ENCODE measurements at places on chromosomes 13 and 19.

GRCh38 chr13:113782472-113782871 lies 23.4 kb downstream of the TMEM255B start:
- no peak for DNase-seq

GRCh38 chr13:65985612-65986011 lies 1244.5 kb downstream of the PCDH9 start:
- no peak for DNase-seq

- DNase-seq, result no peak
Observed at GRCh38 chr19:307111-307531, 15.9 kb upstream of the PLPP2 start.

DNA sequence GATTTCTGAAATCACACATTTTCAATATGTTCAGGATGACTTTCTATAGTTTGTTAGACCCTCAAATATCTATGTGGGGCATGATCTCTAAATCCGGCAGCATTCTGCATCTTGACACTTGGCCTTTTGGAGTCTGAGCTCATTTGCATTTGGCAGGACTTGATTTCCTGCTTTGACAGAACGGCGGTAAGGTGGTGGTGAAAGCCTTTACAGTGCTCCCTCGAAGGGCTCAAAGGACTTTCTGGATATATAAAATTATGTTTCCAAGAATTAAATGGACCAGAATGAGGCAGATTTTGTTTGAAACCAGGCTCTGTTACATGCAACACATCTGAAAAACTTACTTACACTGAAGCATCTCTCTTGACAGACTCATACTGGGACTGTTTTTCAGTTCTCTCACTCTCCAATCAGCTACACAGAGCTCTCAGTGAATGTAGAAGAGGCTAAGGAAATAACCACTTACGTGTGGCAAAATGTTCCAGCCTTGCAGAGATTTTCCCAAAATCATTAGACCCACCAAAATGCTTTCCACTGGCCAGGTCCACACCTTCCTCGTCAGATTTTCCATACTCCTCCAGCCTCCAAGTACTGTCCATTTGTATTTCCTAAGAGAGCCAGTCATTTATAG lies 207.2 kb downstream of the SPRY2 start:
- no peak for DNase-seq

DNA sequence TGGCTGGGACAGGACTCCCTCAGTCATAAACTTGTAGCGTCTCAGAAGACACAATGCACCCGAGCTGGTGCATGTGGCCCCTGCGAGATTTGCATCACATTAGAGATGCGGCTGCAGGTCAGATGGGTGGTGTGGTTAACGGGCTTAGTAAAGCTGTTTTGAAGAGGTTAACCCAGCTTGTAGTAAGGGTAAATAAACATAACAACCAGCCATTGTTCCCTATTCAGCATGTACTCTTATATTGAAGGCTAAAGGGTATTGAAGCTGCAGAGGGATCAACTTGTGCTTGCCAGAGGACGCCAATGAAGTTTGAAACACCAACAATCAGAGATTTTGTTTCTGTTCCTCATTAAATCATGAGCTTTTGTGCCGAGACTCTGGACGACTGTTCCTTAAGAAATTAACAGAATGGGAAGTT lies 79.4 kb downstream of the ZIC5 start:
- no peak for DNase-seq

GRCh38 chr19:3443840-3444694 lies 36.3 kb downstream of the SMIM24 start:
- no peak for DNase-seq

DNA sequence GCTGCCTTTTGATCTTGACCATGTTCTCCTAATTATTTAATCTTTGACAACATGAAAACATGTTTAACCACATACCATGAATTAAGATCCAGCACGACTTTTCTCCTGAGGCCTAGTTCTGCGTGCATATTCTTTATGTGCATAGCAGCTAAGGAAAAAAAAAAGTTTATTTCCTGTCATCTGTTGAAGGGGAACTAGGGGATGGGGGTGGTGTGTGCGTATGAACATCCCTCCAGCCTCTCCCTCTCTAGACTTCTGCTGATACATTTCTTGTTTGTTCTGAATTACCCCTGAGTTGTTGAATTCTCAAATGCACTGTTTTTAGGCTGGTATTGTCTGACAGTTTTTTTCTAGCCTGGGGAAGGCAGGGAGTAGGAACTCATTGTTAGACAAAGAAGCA lies 543.3 kb downstream of the FGF9 start:
- no peak for DNase-seq

DNA sequence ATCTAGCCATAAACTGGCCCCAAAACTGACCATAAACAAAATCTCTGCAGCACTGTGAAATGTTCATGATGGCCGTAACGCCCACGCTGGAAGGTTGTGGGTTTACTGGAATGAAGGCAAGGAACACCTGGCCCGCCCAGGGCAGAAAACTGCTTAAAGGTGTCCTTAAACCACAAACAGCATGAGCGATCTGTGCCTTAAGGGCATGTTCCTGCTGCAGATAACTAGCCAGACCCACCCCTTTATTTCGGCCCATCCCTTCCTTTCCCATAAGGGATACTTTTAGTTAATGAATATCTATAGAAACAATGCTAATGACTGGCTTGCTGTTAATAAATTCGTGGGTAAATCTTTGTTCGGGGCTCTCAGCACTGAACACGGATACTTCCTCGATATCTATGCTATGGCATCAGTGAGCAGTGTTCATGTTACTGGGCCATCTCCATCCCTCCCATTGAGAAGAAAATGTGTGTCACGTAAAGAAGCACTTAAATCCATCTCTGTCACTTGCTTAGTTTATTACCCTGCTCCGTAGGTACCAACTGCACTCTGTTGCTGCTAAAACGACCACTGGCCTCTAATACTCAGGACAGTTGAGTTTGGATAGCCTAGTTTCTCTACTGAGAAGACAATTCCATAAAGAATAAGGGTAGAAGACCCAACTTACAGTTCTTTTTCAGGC lies 5.3 kb downstream of the ATP7B start:
- DNase-seq, result no peak

DNA sequence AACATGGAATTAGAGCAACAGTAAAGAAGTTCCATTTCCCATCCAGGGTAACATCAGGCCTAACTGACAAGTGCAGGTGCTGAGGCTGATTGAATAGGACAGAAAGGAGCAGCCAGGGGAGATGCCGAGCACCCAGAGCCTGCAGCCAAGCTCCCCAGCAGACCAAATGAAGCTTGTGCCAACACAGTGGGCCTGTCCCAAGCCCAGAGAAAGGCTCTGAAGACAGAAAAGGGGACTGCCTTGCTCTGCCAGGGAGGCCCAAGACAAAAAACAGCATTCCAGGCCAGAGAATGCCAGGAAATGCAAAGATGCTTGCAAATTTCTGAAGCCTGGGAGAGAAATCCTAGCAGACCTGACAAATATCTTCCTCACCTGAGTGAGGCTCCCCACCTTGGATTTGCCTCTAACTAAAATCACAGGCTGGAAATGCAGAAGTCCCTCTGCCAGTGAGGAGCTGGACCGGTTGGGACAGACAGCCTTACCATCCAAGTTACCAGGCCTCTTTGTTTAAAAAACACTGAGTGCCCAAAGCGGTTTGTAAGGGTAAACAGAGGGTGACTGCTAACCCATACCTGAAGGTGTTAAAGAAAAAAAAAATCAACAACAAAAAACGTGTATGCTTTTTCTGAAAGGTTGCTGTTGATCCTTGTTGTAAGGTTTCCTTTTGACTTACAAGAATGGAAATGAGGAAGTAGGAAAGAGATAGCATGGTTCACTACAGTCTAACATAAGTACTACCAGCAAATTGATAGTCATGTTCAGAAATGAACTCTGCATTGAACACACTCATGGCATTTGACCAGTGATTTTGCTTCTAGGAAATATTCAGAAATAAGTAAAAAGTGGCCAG lies 11.8 kb upstream of the HMGB1 start:
- DNase-seq, result peak; percentile 55
